ENCODE measurements at places on chromosomes 6 and 20.

GRCh38 chr20:9517297-9518162 is 3.1 kb downstream of the LAMP5 start:
- no peak for DNase-seq

- no peak for DNase-seq
Observed at GRCh38 chr6:154388803-154389202, 32.2 kb upstream of the IPCEF1 start.

DNA sequence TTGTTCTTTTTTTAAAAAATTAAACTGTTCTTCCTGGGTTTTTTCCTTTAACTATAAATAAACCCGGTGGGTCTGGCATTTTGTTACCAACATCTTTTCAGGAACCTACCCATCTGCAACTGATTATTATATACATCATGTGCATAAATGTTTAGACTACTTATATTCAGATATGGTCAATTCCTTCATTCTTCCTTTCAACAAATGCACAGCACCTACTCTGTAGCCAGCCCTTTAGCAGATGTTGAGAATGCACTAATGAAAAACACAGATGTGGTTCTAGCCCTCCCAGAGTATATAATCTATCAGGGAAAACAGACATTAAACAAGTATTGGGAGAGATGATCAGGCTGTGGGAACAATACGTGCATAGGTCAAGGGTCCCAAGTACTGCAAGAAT is 237.1 kb downstream of the UST start:
- no peak for DNase-seq

DNA sequence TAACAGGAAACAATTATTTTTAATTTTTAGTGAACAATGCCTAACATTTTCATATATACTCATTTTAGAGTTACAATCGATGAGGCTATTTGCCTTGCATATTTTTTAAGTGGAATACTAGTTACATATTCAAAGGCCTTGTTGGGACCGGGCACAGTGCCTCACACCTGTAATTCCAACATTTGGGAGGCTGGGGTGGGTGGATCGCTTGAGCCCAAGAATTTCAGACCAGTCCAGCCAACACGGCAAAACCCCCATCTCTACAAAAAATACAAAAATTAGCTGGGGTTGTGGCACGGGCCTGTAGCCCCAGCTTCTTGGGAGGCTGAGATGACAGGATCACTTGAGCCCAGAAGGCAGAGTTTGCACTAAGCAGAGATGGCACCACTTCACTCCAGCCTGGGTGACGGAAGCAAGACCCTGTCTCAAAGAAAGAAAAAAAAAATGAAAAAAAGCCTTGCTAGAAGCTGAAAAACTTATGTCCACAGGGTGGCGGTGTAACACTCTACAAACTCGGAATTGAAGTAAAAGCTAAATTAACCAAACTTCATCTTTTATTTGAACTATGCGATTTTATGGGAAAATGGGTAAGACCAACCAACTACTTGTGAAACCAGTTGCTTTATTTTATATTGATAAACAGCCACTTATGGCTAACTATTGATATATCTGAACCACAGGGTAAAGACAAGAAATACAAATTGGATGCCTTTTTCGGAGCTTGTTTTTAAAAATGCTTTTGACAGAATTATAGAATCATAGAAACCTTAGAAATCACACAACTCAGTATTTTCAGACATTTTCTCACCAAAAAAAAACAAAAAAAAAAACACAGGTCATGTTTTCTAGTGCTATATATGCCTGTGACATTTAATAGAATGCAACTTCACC is 24.1 kb upstream of the ROS1 start:
- DNase-seq: peak; percentile 40

- no peak for DNase-seq
Observed at GRCh38 chr6:88804701-88805100, 158.7 kb downstream of the RNGTT start.

DNA sequence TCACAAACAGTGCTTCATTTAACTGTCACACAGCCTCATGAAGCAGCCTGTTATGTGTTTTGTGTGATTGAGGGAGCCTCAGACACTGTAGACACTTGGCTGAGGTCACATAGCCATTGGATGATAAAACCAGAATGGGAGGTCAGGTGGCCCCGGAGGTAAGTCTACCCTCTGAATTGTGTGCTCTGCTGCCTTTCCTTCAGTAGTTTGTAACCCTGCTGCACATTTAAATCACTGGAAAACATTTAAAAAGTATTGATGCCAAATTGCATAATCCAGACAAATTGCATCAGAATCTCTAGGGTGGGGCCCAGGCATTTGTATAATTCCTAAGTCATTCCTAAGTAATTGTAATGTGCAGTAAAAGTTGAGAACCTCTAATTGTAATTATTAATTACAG is 85.2 kb upstream of the ECI2 start:
- DNase-seq: no peak

DNA sequence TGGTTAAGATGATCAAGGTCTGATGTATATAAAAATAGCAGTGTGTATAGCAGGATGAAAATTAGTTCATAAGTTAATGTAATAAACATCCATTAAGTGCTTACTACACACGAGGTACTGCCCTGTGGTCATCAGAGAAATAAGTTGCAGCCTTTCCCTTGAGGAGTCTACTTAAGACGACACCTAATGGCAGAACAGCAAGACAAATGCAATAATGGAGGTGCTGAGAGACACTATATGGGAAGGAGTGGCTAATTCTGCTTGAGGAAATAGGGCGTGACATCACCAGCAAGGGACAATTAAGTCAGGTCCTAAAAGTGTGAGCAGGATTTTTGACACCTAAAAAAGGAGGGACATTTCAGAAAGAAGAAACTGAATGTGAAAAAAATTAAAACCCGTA is 75.2 kb downstream of the BACH2 start:
- DNase-seq: no peak

- no peak for DNase-seq
Observed at GRCh38 chr20:22796469-22797077, 212.2 kb upstream of the FOXA2 start.

DNA sequence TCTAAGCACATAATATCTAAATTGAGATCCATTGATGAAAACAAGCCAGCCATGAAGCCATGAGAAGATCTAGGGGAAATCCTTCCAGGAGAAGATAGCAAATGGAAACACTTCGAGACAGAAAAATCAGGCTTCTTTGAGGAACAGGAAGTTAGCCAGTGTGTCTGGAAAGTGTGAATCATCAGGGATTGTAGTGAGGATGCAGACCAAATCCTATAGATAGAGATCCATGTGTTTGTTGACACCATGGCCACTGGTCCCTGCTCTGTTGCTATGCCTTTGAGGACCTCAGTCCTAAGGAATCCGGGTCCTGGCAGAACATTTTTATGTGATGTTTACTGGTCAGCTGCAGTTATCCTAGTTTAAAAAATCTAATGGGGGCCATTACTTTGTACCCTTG is 6.6 kb upstream of the ELOVL2 start:
- DNase-seq: no peak

DNA sequence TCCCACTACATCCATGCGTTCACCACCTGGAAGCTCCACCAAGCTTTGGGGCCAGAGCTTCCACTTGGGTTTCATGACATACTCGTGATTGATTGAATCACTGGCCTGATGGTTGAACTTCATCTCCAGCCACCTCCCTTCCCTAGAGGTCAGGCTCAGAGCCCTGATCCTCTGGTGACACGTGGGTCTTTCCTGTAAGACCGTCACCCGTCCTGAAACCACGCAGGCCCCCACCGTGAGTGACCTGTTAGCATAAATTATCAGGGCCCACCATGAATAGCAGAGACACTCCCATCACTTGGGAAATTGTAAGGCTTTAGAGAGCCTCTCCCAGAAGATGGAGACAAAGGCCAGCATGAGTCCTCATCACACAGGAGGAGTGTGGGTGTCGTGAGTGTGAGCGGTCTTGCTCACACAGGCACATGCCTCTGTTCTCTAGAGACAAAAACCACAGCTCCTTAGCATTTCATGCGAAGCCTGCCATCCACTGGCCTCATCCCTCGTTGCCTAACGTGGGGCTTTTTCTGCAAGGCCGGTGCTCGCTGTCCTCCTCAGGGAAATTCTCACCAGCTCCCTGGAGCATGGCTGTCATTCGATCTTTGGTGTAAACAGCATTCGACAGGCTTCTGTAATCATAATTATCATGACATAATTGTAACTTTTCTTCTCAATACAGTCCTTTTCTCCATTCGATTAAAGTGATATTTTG is 65.1 kb upstream of the DUSP22 start:
- DNase-seq: no peak

- no peak for DNase-seq
Observed at GRCh38 chr6:84953111-84953755, 188.8 kb upstream of the TBX18 start.

DNA sequence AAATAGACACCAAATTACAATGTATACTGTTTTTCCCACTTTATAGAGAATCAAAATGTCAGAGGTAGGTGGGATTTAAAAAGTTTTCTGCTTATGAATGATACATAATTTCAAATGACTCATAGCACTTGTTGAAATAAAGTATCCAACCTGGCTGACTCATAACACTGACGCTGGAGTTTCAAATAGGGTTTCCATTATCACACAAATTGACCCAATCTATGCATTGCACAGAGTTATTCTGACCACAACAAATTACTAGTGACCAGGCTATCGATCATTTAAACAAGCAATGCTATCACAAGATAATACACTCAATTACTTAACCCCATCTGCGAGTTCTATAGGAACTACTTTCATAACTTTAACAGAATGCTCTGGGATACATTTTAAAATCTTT is 31.9 kb upstream of the PRELID3B start:
- DNase-seq: no peak

- no peak for DNase-seq
Observed at GRCh38 chr6:157194643-157195042, 128.7 kb downstream of the TMEM242 start.

- no peak for DNase-seq
Observed at GRCh38 chr20:56522311-56522710, 2.2 kb upstream of the FAM209A start.

- no peak for DNase-seq
Observed at GRCh38 chr6:81894788-81895271, 142.3 kb upstream of the TENT5A start.

DNA sequence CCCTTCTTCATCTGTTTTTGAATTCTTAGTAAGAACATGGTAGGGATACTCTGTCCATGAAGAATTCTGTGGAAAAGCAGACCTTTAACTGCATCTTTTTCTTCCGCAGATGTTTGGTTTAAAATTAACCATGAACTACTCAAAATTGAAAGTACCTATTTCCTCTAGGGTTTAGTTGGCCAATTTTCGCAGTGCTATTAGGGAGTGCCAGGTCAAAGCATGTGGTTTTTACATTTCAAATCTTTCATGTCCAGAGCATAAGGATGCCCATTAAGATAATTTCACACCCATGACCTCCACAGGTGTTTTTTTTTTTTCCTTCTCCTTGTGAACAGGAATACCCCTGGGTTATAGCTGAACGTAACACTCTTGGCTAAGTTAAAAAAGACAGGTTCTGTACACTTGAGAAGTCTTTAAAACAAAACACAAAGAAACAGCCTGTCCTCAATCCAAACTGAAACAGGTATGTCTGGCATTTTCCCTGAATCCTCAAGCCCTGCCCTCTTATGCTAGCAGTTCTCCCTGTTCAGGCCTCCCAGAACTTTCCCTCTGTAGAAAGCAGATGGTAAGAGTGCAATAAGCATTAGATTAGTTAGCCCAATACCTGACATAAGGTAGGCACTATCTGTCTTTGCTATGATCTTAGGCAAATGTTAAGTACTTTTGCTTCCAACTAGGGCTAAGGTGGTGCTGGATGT is 67.1 kb downstream of the ELOVL5 start:
- DNase-seq: no peak

DNA sequence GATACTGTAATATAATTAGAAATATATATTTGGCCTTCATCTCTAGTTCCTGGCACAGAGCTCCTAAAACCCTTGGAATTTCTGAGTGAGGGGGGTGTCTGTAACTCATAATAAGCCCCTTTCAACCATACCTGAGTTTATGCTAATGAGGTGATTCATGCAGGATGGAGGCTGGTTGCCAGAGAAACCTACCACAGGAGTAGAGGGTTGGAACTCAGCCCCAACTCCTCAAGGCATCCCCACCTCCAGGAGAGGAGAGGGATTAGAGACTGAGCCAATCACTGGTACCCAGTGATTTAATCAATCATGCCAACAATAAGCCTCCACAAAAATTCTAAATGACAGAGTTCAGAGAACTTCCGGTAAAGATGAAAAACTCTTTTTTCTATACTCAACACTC is 17.5 kb downstream of the UQCC1 start:
- DNase-seq: no peak

GRCh38 chr20:59161721-59162120 is 1.9 kb upstream of the ZNF831 start:
- no peak for DNase-seq

DNA sequence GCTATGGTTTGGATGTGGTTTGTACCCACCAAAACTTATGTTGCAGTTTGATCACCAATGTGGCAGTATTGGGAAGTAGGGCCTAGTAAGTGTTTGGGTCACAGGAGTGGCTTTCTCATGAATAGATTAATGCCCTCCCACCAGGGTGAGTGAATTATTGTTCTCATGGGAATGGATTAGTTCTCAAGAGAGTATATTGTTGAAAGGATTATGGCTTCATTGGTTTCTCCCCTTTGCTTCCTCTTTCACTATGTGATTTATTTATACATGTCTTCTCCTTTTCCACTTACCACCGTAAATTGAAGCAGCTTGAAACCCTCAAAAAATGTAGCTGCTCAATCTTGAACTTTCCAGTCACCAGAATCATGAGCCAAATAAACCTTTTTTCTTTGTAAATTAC is 10.8 kb downstream of the UFL1 start:
- no peak for DNase-seq

- peak; percentile 44 for DNase-seq
Observed at GRCh38 chr6:96836631-96837080, 621 bp downstream of the GPR63 start.

DNA sequence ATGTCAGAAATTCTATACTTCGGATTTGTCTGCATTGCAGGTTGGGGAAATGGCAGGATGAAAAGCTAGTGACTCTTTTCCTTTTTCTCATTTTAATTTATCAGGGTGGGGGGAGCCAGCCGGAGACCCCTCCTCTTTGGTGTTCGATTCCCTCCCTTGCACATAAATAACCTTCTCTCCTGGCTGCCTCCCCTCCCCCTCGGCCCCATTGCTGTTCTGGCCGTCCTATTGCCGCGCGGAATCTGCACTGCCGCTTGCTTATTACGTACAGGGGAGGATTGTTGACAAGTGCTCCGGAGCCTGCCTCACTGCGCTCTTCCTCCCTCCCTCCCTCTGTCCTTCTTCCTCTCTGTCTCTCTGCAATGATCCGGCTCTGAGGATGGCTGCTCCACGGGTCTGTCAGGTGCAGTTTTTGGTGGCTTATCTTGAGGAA is 154.7 kb downstream of the JARID2 start:
- DNase-seq: no peak

DNA sequence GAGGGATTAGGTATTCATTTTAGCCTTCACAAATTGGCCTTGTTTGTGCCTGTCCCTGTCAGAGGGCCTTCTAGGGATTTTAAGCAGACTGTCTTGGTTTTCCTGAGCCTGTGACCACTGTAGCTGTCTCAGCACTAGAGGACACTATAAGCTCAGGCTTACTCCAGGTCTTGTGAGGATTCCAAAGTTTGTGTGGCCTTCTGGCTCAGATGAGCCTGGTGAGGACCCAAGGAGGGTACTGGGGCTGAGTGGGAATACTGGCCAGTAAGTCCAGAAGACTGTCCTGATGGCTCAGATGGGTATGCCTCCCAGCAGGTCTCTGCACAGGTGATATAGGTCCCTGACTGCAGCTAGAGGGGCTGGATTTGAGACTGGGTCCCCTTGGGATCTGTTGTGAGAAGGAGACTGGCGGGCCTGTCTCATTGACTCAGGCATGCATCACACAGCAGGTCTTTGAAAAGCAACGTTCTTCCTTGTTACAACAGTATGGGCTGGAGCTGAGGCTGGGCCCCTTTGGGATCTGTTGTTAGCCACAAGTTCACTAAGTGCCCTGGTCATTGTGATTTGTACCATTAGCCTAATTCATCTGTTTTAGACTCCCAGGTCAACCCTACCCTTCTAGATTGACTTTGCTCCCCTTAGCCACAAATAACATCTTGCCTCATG is 26.3 kb upstream of the TFB1M start:
- no peak for DNase-seq

All from NCI-H345 (cell line).